Suppressor macrophage treated with lipopolysaccharide for 1 hour (primary cell): ENCODE measurements at places on chromosomes 11 and 22.

- DNase-seq: peak; percentile 21
Observed at GRCh38 chr22:21042978-21043859, 2.5 kb upstream of the LRRC74B start.

- peak; percentile 88 for DNase-seq
Observed at GRCh38 chr22:30390974-30391691, 3.9 kb upstream of the RNF215 start.

- DNase-seq: no peak
Observed at GRCh38 chr11:32210556-32210955, 119.7 kb downstream of the RCN1 start.

- DNase-seq: no peak
Observed at GRCh38 chr11:78788533-78788932, 213.9 kb upstream of the NARS2 start.

DNA sequence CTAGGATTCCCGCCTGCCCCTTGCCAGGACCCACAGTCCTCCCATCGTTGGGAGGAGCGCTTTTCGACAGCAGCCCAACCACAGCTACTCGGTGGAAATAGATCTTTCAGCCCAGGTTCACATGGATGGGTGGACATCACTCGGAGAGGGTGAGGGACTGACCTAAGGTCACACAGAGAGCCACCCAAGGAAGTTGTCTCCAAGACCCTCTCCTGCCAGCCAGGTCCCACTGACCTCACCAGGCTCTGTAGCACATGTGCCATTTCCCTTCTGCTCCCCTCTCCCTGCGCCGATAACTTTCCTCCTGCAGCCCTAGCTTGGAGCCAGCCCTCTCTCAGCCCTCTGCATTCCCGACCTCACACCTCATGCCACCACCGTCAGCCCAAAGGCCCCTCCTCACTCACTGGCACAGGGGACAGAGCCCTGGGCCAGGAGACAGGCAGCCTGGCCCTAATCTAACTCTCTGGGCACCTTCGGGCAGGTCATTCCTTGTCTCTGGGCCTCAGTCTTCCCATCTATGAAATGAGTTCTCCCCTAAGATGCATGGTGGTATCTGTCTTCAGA is 4.7 kb downstream of the KCNJ4 start:
- no peak for DNase-seq

DNA sequence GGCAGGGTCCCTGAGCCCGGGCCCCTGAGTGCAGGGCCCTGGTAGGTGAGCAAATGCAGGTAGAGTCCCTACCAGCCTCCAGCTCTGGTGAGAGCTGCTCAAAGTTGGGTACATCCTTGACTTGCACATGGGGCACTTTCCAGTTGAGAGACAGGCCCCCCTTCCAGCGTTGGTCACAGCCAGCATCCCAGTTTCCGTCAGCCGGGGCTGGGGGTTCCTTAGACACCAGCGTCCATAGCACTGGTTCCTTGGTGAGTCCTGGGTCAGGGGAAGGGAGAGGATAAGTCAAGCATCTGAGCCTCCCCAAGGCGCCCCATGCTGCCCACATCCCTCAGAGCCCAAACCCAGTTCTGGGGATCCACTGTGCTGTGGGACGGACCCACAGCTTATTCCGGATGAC is 5.6 kb downstream of the PNPLA5 start:
- DNase-seq: no peak

GRCh38 chr11:66218846-66219620 is 49.4 kb upstream of the RAB1B start:
- no peak for DNase-seq
